Activated T-helper 9 cell treated with anti-CD3 and anti-CD28 coated beads, Interleukin-2, amount 50 U/mL, for 16 hours (primary cell): ENCODE measurements at places on chromosomes 16 and 17.

DNA sequence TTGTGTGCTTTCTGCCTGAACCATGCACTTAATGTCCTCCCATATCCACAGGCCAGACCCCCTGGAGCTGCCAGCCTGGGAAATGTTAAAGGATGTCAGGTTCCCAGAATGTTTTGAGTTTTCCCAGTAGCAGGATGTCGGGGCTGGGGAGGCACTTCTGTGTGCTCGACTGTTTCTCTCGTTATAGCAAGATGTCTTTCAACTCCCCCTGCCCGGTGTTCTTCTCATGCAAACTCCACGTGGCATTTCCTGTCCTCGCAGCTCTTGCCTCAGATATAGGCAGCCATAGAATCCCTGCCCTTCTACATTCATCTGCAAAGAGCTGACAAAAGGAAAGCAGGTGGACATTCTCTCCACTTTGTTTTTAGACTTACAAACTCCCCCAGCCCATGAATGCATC lies 457.2 kb upstream of the CDH11 start:
- no peak for DNase-seq

DNA sequence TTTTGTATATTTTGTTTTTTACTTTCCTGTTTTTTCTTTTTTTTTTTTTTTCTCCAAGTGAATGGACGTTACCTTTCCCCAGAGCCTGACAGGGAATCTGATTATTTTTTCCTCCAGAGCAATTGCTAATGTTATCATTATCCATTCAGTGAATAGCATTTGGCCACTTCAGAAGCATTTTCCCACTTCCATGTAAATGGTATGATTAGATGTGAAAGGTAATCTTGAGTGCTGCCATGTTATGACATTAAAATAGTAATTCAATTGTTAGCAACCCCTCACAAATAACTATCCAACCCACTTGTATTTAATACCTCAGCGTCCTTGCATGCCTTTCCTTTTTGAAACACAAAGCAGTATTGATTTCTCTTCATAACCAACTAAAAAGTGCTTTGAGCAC lies 1243.8 kb downstream of the CDH8 start:
- DNase-seq, result no peak

DNA sequence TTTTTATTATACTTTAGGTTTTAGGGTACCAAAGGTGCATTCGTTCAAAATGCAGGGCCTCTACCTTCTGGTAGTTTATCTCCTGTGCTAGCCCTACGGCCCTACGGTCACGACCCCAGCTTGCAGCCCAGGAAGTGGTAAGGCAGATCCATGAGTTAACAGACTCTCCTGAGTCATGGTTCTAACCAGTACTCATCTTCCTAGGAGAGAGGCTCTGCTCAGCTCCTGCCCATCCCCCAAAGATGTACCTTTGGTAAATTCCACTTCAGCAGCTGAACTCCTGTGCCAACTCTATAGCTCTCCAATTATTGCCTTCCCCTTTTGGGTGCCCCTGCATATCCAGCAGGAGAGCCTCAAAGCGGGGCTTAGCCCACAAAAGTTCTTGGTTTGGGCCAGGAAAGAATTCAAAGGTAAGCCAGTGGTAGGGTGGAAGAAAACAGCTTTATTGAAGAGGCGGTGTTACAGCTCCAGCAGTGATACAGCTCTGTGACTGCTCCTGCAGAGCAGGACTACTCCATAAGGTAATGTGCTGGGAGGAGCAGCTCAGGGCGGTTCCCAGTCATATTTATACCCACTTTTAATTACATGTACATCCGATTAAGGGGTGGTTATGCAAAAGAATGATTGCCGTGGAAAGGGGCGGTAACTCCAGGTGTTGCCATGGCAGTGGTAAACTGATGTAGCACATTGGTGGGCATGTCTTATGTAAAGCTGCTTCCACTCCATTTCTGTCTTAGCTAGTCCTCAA lies 241.4 kb downstream of the PMP22 start:
- no peak for DNase-seq

GRCh38 chr17:82925336-82925735 lies 85.5 kb upstream of the ZNF750 start:
- DNase-seq, result no peak

- DNase-seq, result no peak
These were observed 204.5 kb downstream of the RBFOX3 start for GRCh38 chr17:79406316-79406715.

DNA sequence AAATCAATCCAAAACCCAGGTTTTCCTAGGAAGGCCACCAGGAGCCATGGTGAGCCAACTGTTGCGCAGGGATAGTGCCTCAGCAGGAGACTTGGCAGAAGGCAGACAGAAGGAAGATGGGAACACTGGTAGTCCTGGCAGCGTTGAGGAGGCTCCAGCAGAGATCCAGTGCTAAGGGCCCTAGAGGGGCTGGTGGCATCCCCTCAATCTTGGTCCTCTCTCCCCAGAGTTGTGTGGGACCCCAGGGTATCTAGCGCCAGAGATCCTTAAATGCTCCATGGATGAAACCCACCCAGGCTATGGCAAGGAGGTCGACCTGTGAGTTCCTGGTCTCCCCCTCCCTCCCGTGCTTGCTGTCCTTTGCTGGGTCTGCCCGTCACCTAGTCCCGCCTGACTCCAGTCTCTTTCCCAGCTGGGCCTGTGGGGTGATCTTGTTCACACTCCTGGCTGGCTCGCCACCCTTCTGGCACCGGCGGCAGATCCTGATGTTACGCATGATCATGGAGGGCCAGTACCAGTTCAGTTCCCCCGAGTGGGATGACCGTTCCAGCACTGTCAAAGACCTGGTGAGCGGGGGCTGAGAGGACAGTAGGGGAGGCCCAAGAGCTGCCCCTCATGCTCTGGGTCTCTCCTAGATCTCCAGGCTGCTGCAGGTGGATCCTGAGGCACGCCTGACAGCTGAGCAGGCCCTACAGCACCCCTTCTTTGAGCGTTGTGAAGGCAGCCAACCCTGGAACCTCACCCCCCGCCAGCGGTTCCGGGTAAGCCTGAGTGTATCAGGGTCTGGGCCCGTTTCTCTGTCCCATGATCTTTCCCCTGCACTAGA lies 5.7 kb downstream of the CFAP119 start:
- no peak for DNase-seq

DNA sequence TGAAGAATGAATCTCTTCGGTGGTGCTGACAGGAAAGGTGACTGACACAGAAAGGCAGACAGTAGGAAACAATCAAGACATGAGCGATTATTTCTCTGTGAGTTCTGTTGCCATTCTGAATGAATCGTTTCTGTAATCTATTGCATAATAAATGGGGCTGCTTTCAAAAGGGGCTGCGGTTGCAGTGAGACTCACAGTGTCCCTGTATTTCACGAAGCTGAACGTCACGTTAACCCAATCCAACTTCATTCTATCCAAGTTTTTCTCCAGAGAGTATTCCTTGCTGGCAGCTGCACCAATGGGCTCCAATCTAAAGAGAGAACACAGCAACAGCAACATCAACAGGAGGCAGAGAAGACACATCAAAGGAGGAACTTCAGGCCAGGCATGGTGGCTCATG lies 75.4 kb downstream of the DNAH3 start:
- DNase-seq, result no peak

DNA sequence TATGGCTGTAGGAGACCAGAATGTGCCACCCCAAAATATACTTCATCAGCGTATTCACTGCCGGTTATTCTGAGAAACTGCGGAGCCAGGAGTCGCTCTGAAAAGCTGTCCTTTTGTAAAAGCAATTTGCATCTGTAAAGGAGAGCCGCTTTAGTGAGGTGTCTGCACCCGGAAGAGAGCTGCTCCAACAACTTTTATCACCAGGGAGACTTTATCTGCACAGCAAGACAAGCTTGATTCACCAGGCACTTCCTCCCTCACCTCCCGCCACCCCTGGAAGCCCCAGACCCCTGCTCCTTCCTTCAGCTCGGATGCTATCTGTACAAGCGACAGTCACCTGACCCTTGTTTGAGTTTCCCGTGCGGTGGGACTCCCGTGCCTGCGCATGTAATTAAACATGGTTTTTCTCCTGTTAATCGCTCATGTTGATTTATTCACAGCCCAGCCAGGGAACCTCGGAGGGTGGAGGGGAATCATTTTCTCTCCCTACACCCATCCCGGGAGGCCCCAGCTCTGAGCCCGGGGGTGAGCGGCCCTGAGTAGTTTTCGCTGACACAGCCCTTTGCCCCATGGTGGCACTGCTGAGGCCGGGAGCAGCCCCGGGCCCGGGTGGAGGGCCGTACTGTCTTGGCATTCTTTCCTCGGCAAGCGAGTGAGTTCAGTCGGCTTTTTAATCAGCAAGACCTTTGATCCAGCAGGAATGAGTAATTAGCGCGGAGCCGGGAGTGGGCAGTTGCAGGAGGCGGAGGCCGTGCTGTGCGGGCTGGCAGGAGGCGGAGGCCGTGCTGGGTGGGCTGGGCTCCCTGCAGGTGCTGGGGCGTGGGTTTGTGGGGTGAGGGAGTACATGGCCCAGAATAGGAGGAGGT lies 222.7 kb upstream of the CIBAR2 start:
- no peak for DNase-seq

- DNase-seq, result no peak
These were observed 25.9 kb downstream of the FAM83G start for GRCh38 chr17:18978655-18979054.

DNA sequence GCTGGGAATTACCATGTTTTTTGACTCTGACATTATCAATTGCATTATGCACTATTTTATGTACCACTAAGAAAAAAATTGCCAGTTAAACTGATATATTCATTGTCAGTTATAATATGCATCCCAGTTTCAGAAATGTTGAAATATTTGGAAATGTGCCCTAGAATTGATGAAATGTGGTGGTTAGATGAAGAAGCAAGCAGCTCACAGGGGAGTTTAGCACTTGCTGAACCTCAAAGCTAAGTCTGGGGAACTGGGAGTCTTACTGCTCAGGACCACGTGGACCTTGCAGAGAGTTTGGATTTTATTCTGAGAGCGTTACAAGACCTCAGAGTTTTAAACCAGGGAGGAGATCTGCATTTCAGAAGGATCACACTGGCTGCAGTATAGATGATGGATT lies 67.9 kb downstream of the TNRC6C start:
- no peak for DNase-seq

- DNase-seq, result no peak
These were observed 286.1 kb downstream of the SNX29 start for GRCh38 chr16:12262454-12263180.

- DNase-seq, result no peak
These were observed 22.9 kb downstream of the PRCD start for GRCh38 chr17:76562734-76563148.

DNA sequence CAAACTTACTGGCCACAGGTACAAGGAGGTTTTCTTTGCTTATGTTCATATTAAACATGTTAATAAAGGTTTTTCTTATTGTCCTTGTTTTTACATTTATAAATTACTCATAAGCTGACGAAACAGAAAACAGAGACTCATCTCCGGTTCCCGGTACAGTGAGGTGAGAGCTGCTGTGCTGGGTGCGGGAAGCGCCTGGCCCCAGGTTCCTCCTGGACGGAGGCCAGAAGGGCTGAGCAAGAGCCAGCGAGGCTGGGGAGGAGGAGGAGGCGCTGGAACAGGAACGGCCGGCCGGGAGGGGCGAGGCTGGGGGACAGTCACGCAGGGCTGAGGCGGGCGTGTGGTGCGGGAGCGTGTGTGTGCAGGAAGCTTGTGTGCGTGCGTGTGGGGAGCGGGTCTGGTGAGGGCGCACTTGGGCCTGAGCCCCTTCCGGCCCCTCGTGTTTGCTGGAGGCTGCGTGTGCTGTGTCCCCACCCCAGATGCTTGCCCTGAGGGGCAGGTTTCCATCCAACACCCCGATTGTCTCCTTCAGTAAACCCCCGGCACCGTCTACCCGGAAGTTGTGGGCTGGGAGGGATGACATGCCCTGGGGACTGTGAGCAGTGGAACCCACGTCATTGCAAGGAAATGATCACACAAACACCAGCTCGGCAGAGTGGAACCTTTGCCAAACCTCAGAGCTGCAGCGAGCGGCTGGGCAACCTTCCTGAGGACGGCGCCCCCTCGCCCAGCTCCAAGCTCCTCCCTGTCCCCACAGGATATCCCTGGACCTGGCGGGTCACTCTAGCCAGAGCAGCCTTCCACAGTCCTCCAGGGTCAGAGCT lies 19.5 kb downstream of the CD7 start:
- peak; percentile 88 for DNase-seq

DNA sequence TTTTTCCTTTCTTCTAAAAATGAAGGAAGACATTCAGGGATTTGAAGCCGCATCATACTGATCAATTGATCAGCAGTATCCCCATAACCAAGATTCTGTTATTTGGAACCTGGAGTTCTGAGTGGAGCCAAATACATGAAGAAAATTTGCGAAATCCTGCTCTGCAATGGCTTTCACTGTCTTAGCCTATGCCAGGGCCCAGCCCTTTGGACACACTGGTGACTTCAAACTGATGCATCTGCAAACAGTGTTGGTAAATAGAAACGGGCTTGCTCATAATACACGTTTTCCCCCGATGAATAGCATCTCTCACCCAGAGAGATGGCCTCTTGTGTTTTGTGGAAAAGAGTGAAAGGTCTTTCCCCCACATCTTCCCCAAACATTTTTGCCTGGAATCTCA lies 87.6 kb upstream of the TOX3 start:
- DNase-seq, result no peak

- DNase-seq, result no peak
These were observed 46.9 kb downstream of the NDEL1 start for GRCh38 chr17:8482546-8482945.

DNA sequence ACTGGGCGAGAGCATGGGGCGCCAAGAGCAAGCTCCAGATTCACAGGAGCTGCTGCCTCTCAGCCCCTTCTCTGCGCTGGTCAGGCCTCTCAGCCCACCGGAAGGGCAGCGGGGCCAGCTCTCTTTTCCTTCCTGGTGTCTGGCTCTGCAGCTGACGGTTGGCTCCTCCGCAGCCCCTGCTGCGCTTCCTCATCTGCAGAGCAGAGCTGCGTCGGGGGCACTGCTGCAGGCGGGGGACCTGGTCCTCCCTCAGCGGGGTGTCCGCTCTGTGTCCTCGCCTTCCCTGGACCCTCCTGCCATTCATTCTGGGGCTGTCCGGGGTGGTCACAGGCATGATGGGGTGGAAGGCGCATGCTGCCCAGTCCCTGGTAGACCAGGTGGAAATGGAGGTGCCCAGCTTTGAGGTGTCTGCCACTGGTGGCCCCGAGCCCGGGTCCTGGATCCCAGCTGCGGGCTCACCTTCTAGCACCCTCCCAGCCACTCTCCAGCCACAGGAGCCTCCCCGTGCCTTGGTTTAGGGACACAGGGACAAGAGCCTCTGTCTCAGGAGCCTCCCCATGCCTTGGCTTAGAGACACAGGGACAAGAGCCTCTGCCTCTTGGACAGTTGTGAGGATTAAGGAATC lies 84.8 kb downstream of the IRF8 start:
- DNase-seq, result no peak

DNA sequence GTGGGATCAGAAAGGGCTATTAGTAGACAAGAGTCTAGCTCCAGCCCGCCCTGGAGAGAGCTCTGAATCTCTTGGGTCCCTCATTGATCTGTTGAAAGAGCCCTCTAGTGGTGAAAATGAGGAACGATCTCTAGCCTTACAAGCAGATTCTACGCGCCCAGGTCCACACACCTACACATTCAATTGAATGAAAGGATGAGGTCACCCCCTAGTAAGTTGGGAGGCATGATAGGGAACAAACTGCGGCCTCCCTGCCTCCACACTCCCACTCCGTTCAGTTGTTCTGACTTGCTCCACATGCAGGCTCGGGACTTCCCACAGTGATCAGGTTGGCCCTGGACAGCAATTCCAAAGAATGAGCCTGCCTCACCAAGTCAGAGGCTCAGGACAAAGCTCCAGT lies 2.9 kb upstream of the CACNG3 start:
- DNase-seq, result peak; percentile 5

- no peak for DNase-seq
These were observed 13.5 kb upstream of the C16orf95 start for GRCh38 chr16:87330646-87331045.

- no peak for DNase-seq
These were observed 5.7 kb upstream of the HOXB2 start for GRCh38 chr17:48550502-48551213.

GRCh38 chr17:40072040-40072734 lies 9.4 kb downstream of the THRA start:
- no peak for DNase-seq
